ENCODE measurements at places on chromosomes 2 and 18.

GRCh38 chr2:126317790-126318431, 338.0 kb upstream of the GYPC start:
- H3K27me3 ChIP-seq = peaks cover 2% of the 10 kb centered on the region
- H3K4me3 ChIP-seq = no peak overlapping the region
- H3K27ac ChIP-seq = no peak overlapping the region
- no peaks in the 10 kb centered on the region for H3K36me3 ChIP-seq

DNA sequence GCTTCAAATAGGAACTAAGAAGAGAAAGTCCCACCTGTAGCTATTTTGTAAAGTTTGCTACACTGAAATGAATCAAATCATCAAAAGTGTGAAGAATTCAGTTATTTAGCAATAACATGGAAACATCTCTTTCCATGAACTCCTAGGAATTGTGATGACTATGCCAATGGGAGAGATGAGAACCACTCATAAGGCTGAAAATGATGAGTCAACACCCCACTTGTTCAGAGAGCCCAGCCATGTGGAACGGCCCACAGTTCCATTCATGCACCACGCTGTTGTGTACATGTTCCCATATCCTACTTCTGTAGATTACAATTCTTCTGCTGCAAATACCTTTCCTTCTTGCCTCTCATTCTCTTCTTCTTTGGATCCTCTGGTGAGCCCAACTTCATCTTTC, 645.5 kb upstream of the ID2 start:
- H3K27me3 ChIP-seq = peaks cover 1% of the 10 kb centered on the region
- no peaks in the 10 kb centered on the region for H3K4me1 ChIP-seq
- H3K36me3 ChIP-seq = no peaks in the 10 kb centered on the region
- no peak overlapping the region for H3K4me3 ChIP-seq

DNA sequence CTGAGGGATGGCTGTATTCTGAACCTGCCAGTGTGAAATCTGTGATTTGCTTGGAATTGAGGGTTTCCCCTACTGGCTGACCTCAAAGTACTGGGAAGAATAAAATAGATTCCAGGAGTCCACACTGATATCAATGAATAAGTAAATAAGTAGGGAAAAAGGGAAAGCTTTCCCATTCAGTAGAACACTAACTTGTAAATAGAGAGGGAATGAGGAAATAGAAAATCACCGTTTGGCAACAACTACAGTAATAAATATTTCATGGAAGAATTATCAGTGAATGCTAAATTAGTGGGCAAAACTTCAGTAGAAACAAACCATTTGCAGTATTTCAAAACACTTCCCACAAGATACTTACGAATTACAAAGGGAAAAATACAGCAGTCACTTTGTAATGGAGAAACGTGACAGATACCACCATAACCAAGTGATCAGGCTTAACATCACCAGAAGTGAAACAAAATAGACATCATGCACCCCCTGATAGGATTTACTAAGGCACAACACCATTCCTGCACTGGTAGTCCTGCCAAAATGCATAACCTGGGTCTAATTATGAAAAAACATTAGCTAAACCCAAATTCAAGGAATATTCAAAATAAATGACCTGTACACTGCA, 88.5 kb downstream of the ICA1L start:
- H3K27ac ChIP-seq = no peak overlapping the region
- no peaks in the 10 kb centered on the region for H3K27me3 ChIP-seq
- no peak for DNase-seq
- H3K4me3 ChIP-seq = no peak overlapping the region
- no peaks in the 10 kb centered on the region for H3K36me3 ChIP-seq

- peaks cover 2% of the 10 kb centered on the region for H3K27me3 ChIP-seq
- no peak overlapping the region for H3K27ac ChIP-seq
- no peak overlapping the region for H3K4me3 ChIP-seq
- peaks cover 9% of the 10 kb centered on the region for H3K4me1 ChIP-seq
These were observed 77.7 kb upstream of the FBXO11 start for GRCh38 chr2:47984041-47984440.

- H3K4me1 ChIP-seq = peaks cover 20% of the 10 kb centered on the region
- H3K27ac ChIP-seq = peak overlapping the region; percentile 94
- peaks cover 3% of the 10 kb centered on the region for H3K36me3 ChIP-seq
- H3K27me3 ChIP-seq = peaks cover 10% of the 10 kb centered on the region
- peak overlapping the region; percentile 99 for H3K4me3 ChIP-seq
- DNase-seq = no peak
These were observed 1.3 kb downstream of the TMEM131 start for GRCh38 chr2:97994476-97994875.

GRCh38 chr2:147547440-147547839, 297.4 kb upstream of the ACVR2A start:
- no peak overlapping the region for H3K27ac ChIP-seq
- H3K36me3 ChIP-seq = no peaks in the 10 kb centered on the region
- no peaks in the 10 kb centered on the region for H3K27me3 ChIP-seq

- peaks cover 1% of the 10 kb centered on the region for H3K27me3 ChIP-seq
- peaks cover 4% of the 10 kb centered on the region for H3K4me1 ChIP-seq
- DNase-seq = no peak
- H3K4me3 ChIP-seq = no peak overlapping the region
- H3K27ac ChIP-seq = no peak overlapping the region
- H3K36me3 ChIP-seq = no peaks in the 10 kb centered on the region
These were observed 51.4 kb upstream of the TRIB2 start for GRCh38 chr2:12665334-12665733.

DNA sequence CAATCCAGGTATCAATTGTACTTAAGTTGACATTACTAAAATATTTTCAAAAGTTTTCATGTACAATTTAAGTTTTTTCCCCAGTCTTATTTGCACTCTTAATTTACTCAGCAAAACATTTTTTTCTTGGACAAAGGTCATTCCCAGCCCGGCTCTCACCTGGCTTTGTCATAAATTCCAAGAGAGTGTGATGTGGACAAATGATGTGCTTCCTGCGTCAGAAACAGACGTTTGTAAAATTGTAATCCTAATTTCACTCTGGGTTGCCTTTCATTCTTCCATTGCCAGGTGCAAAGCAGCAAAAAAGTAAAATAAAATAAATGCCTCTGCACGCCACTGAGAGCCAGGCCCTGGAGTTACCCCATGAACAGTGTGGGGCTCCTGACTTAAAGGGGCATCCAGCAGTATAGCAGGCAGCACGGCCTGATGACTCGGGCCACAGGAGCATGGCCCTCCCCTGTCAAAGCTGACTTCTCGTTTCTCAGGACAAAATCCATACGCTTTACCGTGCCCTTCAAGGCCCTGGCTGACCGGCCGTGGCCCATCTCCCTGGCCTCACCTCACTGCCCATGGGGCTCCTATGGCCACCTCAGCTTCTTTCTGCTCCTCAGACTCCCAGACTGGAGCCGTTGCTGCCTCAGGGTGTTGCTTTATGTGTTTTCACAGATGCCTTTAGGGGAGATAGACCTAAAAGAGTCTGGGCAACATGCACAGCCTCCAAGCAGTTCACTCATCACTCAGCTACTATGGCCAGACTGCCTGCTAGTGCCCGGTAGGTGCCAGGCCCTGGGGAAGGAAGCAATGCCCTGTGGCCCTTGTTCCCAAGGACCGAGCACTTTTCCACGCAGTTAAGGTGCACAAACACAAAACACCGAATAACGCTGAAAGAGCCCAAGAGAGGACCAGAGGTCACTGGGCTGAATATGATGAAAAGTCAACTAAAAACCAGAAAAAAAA, 7.6 kb upstream of the TMEM185B start:
- no peaks in the 10 kb centered on the region for H3K36me3 ChIP-seq
- no peak for DNase-seq
- H3K4me1 ChIP-seq = peaks cover 41% of the 10 kb centered on the region
- peaks cover 20% of the 10 kb centered on the region for H3K27me3 ChIP-seq
- H3K4me3 ChIP-seq = no peak overlapping the region
- H3K27ac ChIP-seq = no peak overlapping the region

DNA sequence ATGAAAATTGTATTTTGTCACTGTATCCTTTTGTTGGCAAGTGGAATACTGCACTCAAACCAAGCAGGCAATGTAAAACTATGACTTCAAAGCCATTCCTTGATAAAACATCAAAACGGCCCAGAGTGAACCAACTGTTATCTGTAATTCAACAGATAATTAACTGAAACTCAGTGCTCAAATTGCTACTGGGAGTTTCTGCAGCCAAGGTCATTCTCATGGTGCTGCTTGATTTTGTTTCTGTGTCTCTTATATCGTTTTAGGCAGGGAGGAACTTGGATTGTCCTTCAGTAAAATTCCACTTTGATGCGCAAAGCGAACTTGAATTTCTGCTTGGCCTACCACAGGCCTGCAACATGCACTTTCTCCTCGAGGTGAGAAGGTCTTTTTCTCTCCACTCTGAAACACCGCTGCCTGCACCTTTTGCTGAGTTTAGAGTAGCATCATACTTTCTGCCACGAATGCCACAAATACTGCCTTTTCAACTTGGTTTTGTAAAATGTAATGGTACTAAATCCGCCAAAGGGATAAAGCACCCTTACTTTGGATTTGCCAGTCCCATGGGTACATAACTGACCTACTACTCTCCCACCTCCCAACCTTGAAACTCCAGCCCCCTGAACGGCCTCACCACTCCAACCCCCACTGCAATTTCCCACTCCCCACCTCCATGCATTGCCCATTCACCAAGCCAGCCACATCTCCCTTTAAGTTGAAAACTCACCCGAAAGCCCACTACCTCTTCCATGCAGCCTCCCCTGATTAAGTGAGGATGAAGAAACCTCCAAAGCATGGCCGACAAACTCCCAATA, 204.7 kb downstream of the TGIF1 start:
- no peak overlapping the region for H3K4me3 ChIP-seq
- peak overlapping the region; percentile 21 for H3K27ac ChIP-seq
- H3K4me1 ChIP-seq = peaks cover 19% of the 10 kb centered on the region
- no peaks in the 10 kb centered on the region for H3K36me3 ChIP-seq

GRCh38 chr2:179222076-179222475, 42.6 kb downstream of the SESTD1 start:
- H3K4me3 ChIP-seq = no peak overlapping the region
- H3K36me3 ChIP-seq = no peaks in the 10 kb centered on the region
- no peak for DNase-seq
- H3K27me3 ChIP-seq = no peaks in the 10 kb centered on the region
- H3K27ac ChIP-seq = no peak overlapping the region
- peaks cover 5% of the 10 kb centered on the region for H3K4me1 ChIP-seq

DNA sequence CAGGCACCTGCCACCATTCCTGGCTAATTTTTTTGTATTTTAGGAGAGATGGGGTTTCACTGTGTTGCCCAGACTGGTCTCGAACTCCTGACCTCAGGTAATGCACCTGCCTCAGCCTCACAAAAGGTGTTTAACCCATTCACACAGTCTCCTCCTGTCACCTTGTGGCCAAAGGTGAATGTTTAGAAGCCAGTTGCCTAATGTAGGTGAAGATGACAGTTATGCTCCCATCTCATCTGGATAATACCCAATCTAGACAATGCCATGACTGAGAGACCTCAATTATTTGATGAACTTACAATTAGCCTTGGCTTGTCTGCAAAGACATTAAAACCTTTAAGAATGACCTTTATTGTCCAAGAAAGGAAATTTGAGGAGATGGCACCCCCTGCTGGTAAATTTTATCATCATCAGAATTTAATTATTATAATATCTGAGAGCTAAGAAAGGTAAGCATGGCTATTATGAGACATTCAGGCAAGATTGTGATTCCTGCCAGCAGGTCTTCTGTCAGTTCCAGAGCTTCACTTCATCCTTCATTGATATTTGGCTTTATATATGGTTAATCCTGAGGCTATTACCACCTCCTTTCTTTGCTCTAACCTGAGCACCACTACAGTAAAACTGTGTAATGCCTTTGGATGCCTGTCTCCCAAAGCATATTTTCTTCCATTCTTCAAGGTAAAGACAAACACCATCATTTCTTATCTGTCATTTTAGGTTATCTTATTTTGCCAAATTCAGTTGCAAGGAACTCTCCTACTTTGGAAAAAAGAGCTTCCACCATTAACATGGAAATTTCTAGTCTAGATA, 117.6 kb downstream of the FAM124B start:
- H3K27ac ChIP-seq = no peak overlapping the region
- H3K36me3 ChIP-seq = no peaks in the 10 kb centered on the region
- DNase-seq = no peak
- no peak overlapping the region for H3K4me3 ChIP-seq

DNA sequence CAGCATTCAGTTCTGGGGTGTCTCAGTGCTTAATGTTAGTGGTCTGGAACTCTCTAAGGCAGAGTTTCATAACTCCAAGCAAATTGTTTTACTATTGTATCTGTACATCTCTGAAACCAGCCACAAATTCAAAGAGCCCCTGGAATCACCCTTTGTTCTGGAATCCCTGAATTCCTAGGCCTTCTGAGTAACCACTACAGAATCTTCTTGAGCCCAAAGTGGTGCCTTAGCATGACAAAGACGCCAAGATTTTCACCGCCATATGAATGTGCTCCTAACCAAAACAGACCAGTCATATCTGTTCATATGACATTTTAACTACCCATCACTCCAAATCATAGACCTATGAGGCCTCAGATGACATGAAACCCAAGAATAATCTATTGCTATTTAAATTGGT, 668.1 kb downstream of the EPHA4 start:
- H3K27me3 ChIP-seq = no peaks in the 10 kb centered on the region
- no peaks in the 10 kb centered on the region for H3K36me3 ChIP-seq
- no peak for DNase-seq
- no peak overlapping the region for H3K4me3 ChIP-seq

DNA sequence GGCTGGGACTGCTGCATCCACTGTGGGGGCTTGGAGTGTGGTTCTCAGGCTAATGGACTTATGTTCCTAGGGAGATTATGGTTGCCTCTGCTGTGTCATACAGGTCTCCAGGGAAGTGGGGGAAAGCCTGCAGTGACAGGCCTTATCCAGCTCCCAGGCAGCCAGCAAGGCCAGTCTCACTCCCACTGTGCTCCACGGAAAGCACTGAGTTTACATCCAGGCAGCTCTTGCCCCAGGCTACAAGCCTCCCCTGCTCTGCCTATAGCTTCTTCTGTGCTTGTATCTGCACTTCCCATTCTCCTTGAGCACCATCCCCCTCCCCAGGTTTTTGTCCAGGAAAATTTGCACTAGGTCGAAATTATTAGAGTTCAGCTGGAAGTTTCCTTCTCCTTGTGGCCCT, 231.9 kb downstream of the ZRANB3 start:
- no peak for DNase-seq
- no peak overlapping the region for H3K4me3 ChIP-seq
- H3K36me3 ChIP-seq = peaks cover 30% of the 10 kb centered on the region
- H3K4me1 ChIP-seq = no peaks in the 10 kb centered on the region
- H3K27ac ChIP-seq = no peak overlapping the region
- H3K27me3 ChIP-seq = peaks cover 7% of the 10 kb centered on the region

DNA sequence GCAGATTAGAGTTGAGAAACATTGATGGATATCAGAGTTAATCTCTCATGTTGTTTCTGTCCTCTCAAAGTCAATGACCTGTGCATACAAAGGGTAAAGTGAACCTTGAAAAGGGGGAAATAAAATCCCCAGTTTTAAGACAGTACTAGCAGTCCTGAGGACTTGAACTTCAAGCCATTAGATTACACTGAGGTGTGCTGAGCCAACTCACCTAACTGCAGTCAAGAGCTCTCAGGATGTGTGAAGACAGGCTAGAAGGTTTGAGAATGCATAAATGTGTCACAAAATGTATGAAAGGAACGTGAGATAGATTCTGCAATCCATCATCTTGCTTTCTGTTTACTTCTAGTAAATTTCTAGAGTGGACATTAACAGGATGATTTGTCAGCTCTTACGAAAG, 35.5 kb downstream of the DOCK10 start:
- H3K27ac ChIP-seq = no peak overlapping the region
- H3K4me1 ChIP-seq = no peaks in the 10 kb centered on the region
- H3K36me3 ChIP-seq = no peaks in the 10 kb centered on the region

All from endothelial cell (in vitro differentiated cells).